ENCODE measurements at places on chromosomes 5 and 9. TPM values are rescaled to one million over a fixed set of nuclear protein-coding genes. Genes with fewer than 3 reads are reported as not detected.

GRCh38 chr5:127203818-127204217 is 86.8 kb upstream of the MEGF10 start:
- H3K4me3 ChIP-seq: no peak overlapping the region
- no peak overlapping the region for H3K27ac ChIP-seq
- no peaks in the 10 kb centered on the region for H3K36me3 ChIP-seq
- H3K4me1 ChIP-seq: no peaks in the 10 kb centered on the region
- H3K27me3 ChIP-seq: peaks cover 4% of the 10 kb centered on the region

DNA sequence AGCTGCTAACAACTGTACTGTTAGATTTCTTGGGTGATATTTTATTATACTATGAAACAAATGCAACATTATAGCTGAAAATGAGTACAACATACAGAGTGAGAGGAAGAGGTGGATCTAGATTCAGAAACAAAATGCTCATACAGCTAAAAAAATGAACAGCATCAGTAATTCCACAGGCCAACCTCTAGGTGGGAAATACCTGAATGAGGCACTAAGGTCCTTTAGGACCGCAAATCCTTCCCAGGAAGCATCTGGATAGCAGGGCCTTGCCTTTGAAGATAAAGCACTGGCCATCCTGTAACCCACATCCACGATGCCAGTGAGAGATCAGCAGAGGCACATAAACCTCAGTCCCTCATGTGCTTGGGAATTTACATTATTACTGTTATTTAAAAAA is 310.8 kb downstream of the YTHDC2 start:
- H3K27me3 ChIP-seq: peaks cover 3% of the 10 kb centered on the region
- no peaks in the 10 kb centered on the region for H3K36me3 ChIP-seq
- H3K4me1 ChIP-seq: no peaks in the 10 kb centered on the region

DNA sequence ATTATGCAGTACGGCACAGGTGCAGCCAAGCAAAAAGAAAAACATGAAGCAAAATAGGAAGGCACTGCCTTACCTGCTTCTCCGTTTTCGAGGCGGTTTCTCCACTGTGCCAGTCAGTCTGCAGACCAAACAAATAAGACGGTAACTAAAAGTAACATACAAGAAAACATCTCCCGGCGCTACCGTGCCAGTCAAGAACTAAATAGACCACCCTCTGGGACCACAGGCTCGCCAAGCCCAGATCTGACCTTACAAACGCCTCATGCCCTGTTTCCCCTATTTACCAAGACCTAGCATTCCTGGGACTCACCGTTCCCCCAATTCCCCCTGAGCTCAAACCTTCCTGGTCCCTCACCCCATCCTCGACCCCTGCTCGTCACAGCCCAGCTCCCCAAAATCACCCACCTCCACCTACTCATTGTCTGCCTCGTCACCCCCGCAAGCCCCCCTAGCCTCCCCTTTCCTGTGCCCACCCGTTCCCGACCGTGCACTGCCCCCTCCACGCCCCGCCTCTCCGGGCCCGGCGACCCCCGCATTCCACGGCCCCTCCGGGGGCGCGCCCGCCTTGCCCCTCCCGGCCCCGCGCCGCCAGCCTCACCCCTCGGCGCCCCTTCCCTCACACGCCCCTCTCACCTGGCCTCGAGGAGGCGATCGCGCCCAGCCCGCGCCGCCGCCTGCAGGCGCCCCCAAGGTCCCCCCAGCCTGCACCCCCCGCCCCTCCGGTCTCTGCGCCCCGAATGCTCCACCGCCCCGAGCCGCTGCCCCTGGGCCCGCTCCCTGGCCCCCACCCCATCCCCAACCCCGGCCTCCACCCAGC is 560 bp downstream of the SCAI start:
- H3K4me1 ChIP-seq: peaks cover 4% of the 10 kb centered on the region
- peak overlapping the region; percentile 89 for H3K27ac ChIP-seq
- H3K4me3 ChIP-seq: peak overlapping the region; percentile 92

- no peak for ATAC-seq
- no peak overlapping the region for H3K4me3 ChIP-seq
- no peaks in the 10 kb centered on the region for H3K4me1 ChIP-seq
- H3K27ac ChIP-seq: no peak overlapping the region
- H3K27me3 ChIP-seq: peaks cover 3% of the 10 kb centered on the region
- no peaks in the 10 kb centered on the region for H3K36me3 ChIP-seq
These were observed 36.6 kb downstream of the COL5A1 start for GRCh38 chr9:134678206-134678605.

AHRR gene
- total RNA-seq: 78.1 TPM

C5orf58 gene
- not detected for total RNA-seq

VAV2 gene
- total RNA-seq: 7.0 TPM

GRCh38 chr5:124398460-124398859 is 348.0 kb downstream of the ZNF608 start:
- H3K4me1 ChIP-seq: no peaks in the 10 kb centered on the region
- H3K36me3 ChIP-seq: no peaks in the 10 kb centered on the region
- H3K27ac ChIP-seq: no peak overlapping the region
- H3K27me3 ChIP-seq: no peaks in the 10 kb centered on the region
- H3K4me3 ChIP-seq: no peak overlapping the region

DNA sequence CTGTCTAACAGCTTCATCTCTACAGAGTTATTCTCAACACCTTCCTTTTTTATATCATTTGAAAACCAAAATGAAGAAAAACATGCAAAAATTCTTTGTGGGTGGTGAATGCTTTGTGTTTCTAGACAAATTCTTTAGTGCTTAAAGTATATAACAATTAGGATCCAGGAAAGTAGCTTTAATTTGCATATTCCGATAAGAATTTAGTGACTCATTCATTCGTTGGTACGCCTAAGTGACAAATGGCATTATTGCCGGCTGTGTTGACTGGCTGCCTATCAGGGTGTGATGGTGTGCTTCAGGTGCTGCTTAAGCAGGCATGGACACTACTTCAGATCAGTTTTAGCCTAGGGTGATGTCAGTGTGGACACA is 35.2 kb downstream of the LMNB1 start:
- peaks cover 31% of the 10 kb centered on the region for H3K4me1 ChIP-seq
- peak overlapping the region; percentile 81 for H3K4me3 ChIP-seq
- no peaks in the 10 kb centered on the region for H3K27me3 ChIP-seq
- peaks cover 100% of the 10 kb centered on the region for H3K36me3 ChIP-seq
- peak; percentile 29 for ATAC-seq
- peak overlapping the region; percentile 92 for H3K27ac ChIP-seq

COL5A1 gene
- 1.3 TPM for total RNA-seq

GRCh38 chr5:135034963-135035677 is 1.1 kb upstream of the PITX1 start:
- H3K27me3 ChIP-seq: peaks cover 61% of the 10 kb centered on the region
- no peak overlapping the region for H3K27ac ChIP-seq
- H3K36me3 ChIP-seq: peaks cover 15% of the 10 kb centered on the region

GPR151 gene
- total RNA-seq: not detected

- no peak overlapping the region for H3K4me3 ChIP-seq
- no peak overlapping the region for H3K27ac ChIP-seq
- H3K36me3 ChIP-seq: no peaks in the 10 kb centered on the region
- ATAC-seq: no peak
- peaks cover 10% of the 10 kb centered on the region for H3K4me1 ChIP-seq
These were observed 33.4 kb downstream of the ARHGAP26 start for GRCh38 chr5:142803428-142804125.

GRCh38 chr9:128911529-128912035 is 9.2 kb upstream of the PHYHD1 start:
- no peaks in the 10 kb centered on the region for H3K27me3 ChIP-seq
- H3K4me3 ChIP-seq: peak overlapping the region; percentile 58
- peaks cover 18% of the 10 kb centered on the region for H3K4me1 ChIP-seq
- H3K27ac ChIP-seq: peak overlapping the region; percentile 91
- ATAC-seq: no peak
- H3K36me3 ChIP-seq: peaks cover 68% of the 10 kb centered on the region

- H3K27ac ChIP-seq: peak overlapping the region; percentile 58
- H3K36me3 ChIP-seq: peaks cover 96% of the 10 kb centered on the region
- no peak for ATAC-seq
These were observed 23.4 kb downstream of the SFXN1 start for GRCh38 chr5:175501759-175502158.
